Hematopoietic multipotent progenitor cell treated with erythropoietin and hydrocortisone succinate and interleukin-3 and kit ligand, for 4 days (in vitro differentiated cells): ENCODE measurements at places on chromosomes 5 and 9.
A peak's percentile ranks its signal among the peaks of the same experiment; 100 is the strongest.

GRCh38 chr9:2480255-2480837 lies 141.2 kb upstream of the VLDLR start:
- DNase-seq, result no peak

- DNase-seq, result peak; percentile 66
Observed at GRCh38 chr5:74294231-74294705, 346.3 kb downstream of the ENC1 start.

GRCh38 chr9:138059196-138059595 lies 181.6 kb downstream of the CACNA1B start:
- DNase-seq, result no peak

DNA sequence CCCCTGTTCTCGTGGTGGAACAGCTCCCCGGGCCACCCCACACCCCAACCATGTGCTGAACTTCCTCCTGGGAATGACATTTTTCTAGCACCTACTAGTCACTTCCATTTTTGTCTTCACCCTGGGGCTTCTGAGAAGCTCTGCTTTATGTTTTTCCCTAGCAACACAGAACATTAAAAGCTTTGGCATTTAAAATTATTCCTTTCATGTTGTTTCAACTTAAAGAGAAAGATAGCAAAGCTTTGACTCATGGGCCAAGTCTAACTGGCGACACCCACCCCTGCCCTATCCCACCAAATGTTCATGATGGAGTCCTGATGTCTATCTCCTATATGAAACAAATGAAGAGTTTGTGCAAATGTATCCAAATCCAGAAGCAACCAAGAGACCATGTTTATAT lies 22.4 kb downstream of the BOD1 start:
- no peak for DNase-seq

DNA sequence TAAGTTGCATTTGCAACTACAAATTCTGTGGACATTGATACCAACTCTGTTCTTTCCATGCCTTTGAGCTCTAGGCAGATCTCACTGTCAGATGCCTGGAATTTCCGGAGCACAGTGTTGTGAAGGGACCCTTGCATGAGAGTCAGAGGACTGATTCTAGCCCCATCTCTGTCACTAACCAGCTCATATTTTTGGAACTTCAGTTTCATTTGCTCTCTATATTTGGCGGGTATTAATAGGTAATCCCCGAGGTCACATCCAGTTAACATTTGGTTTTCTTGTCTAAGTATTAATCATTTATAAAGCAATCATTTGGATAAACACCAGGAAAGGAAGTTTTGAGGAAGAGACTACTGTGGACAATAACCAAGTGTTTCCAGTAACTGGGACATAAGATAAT lies 115.7 kb downstream of the MAN2A1 start:
- DNase-seq, result no peak

GRCh38 chr5:129820-130219 lies 37.9 kb downstream of the PLEKHG4B start:
- DNase-seq, result no peak

GRCh38 chr5:27172693-27173092 lies 134.3 kb upstream of the CDH9 start:
- peak; percentile 7 for DNase-seq

DNA sequence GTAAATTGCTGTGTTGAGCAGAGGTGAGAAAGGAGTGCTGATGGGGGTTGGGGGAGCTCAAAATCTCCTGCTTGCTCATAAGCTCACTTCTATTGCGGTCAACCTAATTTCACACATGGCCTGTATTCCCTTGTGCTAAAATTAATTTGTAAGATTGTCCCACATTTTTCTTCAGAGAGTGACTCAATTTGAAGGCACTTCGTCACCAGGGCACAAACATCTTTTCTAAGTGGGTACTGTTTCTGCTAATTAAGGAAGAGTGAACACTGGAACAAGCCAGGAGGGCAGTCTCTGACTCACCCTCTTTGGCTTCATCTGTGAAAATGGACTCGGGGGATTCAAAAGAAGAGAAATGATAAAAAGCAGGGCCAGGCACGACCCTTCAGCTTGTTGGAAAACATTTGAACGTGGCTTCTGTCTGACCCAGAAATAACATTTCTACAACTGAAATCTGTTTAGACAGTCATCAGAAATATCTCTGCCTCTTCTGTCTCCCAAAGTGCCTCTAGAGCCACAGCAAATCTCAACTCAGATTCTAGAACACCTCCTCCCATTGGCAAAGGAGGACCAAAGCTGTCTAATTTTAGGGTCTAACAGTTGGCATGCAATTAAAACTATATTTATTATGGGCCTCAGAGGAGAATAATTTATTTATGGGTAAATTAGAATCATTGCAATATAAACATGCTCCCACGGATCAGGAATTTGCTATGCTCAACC lies 49.8 kb downstream of the FEM1C start:
- no peak for DNase-seq

GRCh38 chr9:122827761-122828093 lies 661 bp downstream of the PDCL start:
- DNase-seq, result peak; percentile 46

GRCh38 chr5:86865256-86865785 lies 247.6 kb downstream of the COX7C start:
- no peak for DNase-seq

- DNase-seq, result peak; percentile 66
Observed at GRCh38 chr5:161546470-161547301, at the start of gene GABRB2. Gene GABRB2 (minus strand): TSS chr5:161546725. CDS start chr5:161546643, 82 bp downstream.

GRCh38 chr5:131994533-131995226 lies 16.8 kb downstream of the ACSL6 start:
- peak; percentile 92 for DNase-seq

GRCh38 chr5:98330871-98331270 lies 442.6 kb upstream of the RGMB start:
- no peak for DNase-seq

GRCh38 chr9:108865037-108865436 lies 3.0 kb downstream of the ACTL7A start:
- no peak for DNase-seq

DNA sequence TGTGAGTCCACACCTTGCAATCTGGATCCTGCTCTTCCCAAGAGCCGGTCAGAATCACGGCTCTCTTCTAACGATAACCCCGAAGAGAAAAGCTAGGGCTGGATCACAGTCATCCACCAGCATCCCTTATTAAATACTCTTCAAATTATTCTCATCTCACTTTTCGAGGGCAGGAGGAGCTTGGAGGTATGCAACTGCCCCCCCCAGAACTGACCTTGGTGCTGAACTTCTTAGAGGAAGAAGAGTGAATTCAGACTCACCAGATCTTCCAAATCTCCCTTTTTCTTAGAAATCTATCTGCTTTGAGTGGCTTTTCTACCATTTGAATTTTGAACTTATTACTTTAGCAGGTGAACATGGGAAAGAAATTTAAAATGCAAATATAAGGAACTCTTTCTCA lies 75.7 kb downstream of the MED10 start:
- DNase-seq, result peak; percentile 34

DNA sequence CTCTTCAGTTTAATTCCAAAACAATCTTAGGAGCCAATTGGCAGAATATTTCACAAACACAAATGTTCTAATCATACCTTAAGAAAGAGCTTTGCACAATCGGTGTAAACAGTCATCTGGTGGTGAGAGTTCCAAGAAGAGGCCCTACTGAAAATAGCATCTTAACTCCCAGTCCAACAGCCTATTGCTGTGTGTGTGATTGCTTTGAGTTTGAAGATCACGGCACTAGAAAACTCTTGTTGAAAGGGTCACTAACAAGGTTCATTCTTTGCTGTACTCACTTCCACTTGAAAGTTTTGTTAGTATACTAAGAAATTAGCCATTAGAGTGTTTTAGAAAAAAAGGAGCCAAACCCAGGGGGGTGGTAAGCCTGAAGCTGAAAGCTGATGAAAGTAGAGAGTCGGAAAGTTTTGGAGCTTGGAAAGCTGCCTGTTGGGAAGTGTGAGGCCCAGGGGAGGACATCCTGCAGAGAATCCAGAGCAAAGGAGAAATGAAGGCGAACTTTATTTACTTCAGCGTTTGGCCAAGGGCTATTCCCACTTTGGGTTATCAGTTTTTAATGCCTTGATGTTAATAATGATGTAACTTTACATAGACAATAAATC lies 180.3 kb upstream of the GHR start:
- DNase-seq, result no peak

- DNase-seq, result peak; percentile 23
Observed at GRCh38 chr5:175878544-175879438, 7.4 kb downstream of the CPLX2 start.

GRCh38 chr9:22514871-22515270 lies 68.2 kb downstream of the DMRTA1 start:
- DNase-seq, result no peak

DNA sequence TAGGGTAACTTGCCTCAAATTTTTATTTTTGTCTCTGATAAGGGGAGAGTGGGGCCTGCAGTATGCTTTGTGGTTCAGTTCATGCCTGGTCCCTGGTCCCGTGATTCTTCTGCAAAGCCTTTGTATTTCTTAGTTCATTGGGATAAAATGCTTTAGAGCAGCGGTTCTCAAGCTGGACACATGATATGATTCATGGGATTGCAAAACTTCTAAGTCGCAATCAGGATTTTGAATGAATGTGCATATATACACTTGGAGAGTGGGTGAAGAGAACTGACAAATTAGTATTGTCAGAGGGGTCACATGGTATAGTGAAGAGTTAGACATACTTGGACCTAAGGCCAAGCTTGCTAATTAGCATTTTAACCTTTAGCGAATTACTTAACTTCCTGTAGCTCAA lies 265.4 kb upstream of the KLF9 start:
- no peak for DNase-seq

DNA sequence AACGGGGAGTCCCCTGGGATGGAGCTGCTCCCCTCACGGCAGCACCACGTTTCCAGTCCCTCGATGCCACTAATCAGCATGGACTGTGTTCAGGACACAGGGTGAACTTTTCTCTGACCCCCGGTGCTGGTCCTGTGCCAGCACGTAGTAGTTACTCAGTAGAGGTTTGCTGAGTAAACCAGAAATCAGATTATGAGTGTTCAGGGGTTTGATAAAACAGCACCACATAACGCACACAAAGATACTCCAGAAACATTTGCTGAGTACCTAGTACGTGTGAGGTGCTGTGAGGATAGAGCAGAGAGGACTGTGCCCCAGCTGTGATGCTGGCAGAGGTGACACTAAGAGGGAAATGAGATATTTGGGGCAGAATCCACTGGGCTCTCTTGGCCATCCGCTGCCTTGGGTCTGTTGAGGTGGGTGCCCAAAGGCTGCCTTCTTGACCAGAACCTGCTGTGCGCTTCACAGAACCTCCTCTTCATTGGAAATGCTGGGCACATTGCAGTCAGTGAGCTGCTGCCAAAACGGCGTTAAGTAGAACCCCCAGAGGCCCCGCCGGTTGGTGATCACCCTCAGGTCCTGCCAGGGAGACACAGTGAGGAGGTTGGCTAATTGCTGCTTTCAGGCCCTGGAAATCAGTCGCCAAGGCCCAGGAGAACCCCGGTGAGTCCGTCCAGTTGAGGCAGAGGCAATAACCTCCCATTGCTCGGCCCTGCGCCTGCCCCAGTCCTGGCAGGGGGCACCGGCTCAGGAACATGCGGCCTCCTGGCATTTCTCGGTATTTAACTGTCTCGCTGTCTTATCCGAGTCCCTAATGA lies 49.4 kb downstream of the NEURL1B start:
- DNase-seq, result no peak

DNA sequence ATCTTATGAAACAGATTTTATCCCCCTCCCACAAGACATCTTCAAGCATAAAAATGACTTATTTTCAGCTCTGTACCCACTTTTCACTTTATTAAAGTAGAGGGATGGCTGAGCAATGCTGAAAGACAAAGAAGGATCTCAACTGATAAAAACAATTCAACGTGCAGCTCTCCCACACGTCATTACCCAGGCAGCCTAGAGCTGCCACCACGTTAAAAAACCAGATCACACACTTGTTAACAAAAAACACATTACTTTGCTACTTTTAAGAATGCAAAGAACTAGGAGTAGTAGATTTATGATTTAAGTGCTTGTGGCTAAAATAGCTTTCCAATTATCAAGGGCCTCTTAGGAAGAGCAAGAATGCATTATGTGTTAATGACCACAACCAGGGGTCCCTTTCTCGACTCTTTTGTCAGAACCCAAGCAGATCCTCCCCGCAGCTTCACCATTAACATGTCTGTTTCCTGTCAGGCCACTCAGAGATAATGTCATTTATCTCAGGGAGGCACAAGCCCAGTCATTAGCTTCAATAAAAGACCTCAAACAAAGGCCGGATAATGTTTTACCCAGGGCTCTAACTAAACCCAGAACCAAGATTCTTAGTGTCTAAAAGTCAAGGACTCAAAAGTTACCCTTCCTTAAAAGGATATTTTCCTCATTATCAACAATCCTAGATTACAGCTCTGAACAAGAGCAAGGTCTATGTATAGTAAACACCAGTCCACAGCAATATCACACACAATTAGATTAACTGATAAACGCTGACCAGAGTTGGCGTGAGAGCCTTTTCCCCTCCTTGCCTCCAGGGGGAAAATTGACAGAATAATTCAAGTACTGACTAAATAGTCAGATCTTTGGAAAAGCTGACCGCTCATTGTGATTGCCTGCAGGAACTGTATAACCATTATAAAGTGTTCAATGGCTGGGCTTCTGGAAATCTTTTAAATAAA lies 7.5 kb downstream of the ZNF608 start:
- DNase-seq, result peak; percentile 70

GRCh38 chr9:86116425-86116824 lies 17.1 kb upstream of the GOLM1 start:
- DNase-seq, result no peak

- DNase-seq, result no peak
Observed at GRCh38 chr5:143361438-143361837, 42.0 kb downstream of the NR3C1 start.

- DNase-seq, result no peak
Observed at GRCh38 chr5:145991044-145991575, 54.7 kb downstream of the SH3RF2 start.

DNA sequence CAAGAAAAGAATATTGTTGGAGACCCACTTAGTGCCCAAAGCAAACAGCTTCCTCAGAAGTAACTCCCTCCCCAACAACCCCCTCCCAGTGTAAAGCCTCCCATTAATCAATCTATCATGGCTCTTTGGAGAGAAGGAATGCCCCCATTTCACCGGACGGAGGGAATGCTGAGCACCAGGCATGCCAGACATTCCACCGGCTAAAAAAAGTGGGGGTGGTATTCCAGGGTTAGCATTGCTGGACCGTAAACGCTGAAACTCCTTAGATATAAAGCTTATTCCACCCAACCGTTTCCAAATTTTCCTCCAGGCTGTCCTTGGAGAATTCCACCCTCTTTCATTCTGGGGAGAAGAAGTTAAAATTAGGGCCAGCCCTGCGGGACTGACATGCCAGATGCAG lies 363 bp upstream of the MAMDC2 start:
- no peak for DNase-seq

DNA sequence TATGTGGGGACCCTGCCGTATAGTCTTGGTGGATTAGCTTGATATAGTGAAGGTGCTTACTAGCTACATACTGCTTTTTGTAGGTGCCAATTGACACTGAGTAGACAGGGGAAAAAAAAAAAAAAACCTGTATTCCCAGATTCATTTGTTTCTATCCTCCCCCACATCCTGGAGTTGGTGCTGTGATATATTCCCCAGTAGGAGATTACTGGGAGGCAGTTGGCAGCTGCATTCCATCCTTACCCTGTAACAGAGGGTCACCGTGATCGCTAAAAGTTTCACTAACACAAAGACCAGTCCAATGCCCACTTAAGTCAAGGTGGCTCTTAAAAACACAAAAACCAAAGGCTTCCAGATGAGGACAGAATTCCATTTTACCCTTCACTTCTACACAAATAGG lies 27.4 kb upstream of the TOMM5 start:
- no peak for DNase-seq
